Activated CD4-positive, alpha-beta memory T cell treated with anti-CD3 and anti-CD28 coated beads for 36 hours (primary cell): ENCODE measurements at places on chromosomes 16 and 17.

GRCh38 chr16:80948886-80949493 is 57.7 kb downstream of the CMC2 start:
- DNase-seq, result peak; percentile 69

- DNase-seq, result no peak
Observed at GRCh38 chr16:16996827-16997226, 473.9 kb downstream of the XYLT1 start.

DNA sequence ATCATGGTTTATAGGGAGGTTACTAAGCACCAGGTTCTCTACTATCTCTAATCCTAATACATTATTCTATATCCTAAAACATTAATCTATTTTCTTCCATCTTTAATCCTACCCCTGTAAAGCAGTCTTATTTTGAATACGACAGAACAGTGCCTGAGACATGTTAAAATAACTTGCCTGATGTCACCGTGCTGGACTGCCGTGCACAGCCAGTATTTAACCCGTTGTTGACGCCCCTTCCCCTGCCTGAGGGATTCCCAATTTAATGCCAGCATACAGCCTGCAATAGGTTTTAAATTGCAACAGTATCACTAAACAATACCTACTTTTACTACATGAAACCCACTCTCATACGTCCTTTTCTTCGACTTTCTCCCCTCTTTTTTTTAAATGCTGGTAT is 133.3 kb downstream of the PARN start:
- no peak for DNase-seq

GRCh38 chr16:83973077-83973476 is 5.0 kb downstream of the NECAB2 start:
- no peak for DNase-seq

DNA sequence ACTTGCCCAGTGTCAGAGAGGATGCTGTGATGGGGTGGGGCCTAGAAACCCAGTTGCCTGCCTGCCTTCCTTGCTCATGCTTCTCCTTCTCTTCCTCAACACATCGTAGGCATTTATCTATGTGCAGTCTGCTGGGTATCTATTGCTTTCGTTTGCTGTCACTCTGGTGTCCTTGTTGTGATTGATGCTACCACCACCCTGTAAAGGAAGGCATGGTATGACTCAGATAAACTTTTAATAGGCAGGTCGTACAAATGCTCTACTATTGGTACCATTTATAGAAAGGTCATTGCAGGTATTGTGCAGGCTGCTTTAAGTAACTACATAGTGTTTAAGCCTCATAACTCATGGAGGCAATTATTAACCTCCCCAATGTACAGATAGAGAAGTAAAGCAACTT is 368.9 kb downstream of the UTP18 start:
- DNase-seq, result no peak

DNA sequence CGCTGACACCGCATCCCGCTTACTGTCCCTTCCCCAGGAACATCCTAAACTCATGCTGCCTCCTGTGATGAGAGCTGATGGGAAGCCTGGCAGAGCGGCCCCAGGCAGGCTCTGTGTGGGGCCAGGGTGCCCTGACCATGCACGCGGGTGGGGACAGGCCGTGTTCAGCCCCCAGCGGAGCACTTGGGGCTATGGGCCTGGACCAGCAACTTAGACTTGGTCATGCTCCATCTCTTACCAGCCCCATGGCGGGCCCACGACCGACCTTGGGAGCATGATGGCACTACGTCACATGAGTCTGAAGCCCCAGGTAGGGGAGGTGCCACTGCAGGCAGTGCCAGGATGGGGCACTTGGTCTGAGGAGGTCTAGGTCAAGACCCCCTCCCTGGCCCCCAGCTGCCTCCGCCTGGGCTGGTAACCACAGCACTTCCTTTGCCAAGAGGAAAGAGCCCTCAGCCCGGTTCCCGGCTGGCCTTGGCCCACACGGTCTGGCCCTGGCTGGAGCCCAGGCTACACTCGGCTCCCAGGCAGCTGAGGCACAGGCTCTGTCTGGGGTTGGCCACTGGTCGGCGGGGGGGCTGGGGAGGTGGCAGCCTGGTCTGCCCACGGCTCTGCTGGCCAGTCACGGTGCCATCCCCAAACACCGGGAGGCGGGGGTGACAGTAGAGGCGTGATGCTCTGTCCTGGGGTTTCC is 25.7 kb downstream of the BAHCC1 start:
- no peak for DNase-seq

DNA sequence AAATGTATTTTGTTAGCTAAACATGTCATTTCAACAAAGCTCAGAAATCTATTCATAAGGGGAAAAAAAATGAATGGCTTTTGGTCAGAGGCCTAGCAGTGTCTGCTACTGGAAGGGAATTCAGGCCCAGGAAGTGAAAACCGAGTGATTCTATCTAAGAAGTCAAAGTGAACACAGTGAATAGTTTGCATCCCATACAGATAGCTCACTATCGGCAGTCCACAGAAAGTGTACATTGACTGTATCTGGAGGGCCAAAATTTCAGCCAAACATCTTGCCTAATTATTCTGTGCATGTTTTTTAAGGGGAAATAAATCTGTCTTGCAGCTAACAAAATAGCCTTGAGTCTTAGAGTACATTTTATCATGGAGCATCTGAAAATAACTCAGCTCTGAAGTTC is 214.4 kb upstream of the CACNG5 start:
- no peak for DNase-seq

GRCh38 chr16:67240506-67240905 is 6.8 kb downstream of the FHOD1 start:
- DNase-seq, result no peak

GRCh38 chr17:65820306-65820705 is 258.9 kb upstream of the AXIN2 start:
- no peak for DNase-seq
